ENCODE measurements at places on chromosomes 3 and 15. TPM values are rescaled to one million over a fixed set of nuclear protein-coding genes. Genes with fewer than 3 reads are reported as not detected.

ACVR2B gene
- 3.1 TPM for total RNA-seq

ATP13A5 gene
- not detected for total RNA-seq

ZNF660 gene
- total RNA-seq: 1.6 TPM

MYO1E gene
- total RNA-seq: 35.7 TPM

CYP1A2 gene
- not detected for total RNA-seq

HYAL2 gene
- 165 TPM for total RNA-seq

BCHE gene
- total RNA-seq: 36.3 TPM

SUCNR1 gene
- total RNA-seq: 2.8 TPM

UBAP1L gene
- 4.7 TPM for total RNA-seq

GRCh38 chr3:52379610-52380009 is 63.5 kb downstream of the DNAH1 start:
- DNase-seq: no peak

DNA sequence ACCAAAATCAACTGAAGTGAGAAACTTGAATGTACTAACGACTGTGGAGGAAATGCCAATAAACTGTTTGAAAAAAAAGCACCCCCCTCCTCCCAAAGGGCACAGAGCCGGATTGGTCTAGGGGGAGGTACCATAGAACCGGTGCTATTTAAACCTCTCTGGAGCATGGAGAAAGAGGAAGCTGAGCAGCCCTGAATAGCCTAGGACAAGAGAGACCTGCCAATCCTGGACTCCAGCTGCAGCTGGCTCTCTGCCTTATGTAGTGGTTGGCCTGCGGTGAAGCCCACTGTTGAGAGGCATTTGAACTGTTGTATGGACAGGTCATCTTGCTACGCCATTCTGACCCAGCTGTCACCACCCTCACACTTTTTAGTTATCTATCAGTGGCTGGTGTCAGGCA is 1.5 kb upstream of the SH3GL3 start:
- DNase-seq: no peak

DNA sequence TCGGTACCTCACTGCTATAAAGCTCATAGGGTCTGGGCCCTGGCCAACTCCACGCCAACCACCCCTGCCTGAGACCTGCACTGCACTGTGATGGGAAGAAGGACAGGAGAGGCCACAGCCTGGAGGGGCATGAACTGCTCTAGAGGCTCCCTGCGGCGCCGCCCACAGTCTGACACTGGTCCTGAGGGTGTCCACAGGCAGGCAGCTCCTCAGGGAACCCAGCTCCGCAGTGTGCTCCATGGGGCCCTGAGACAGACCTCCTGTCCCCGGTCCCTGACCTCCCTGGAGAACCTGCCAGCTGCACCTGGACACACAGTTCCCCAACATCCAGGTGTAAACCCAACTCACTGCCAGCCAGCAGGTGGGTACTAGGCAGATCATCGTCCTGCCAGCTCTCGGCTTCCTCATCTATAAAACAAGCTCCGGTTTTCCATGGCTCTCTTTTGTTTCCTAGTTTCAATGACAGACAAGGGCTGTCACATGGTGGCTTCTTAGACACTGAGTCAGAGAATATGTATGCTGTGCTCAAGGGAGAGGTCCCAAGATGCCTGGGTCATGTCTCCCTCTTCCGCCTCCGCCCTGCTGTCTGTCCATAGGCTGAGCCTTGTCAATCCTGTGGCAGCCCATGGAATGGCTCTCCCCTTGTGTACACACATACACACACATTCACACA is 5.1 kb upstream of the HAPLN3 start:
- DNase-seq: no peak

GRCh38 chr3:31161889-31162288 is 267.4 kb upstream of the GADL1 start:
- no peak for DNase-seq

- DNase-seq: no peak
Measured at GRCh38 chr3:149489060-149489690, 14.7 kb downstream of the TM4SF4 start.

DNA sequence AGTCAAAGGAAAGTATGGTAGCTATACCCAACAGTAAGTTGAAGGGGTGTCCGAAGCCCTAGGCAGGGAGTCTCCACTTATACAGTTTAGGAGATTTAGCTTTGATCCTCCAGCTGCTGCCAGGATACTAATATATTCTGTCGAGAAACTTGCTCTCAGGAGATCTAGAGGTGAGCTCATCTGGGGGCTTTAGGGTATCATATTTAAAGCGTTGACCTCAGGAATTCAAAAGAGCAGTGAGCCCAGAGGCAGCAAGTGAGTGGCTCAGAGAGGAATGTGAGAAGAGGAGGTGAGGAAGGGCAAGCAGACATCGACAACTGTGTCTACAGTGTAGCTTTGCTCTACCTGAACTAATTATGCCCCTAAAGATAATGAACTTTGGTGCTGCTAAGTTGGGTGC is 245.1 kb upstream of the LRTM1 start:
- no peak for DNase-seq

- DNase-seq: no peak
Measured at GRCh38 chr15:78654272-78654671, 13.3 kb upstream of the CHRNB4 start.

- no peak for DNase-seq
Measured at GRCh38 chr3:17025594-17026139, 140.9 kb downstream of the PLCL2 start.

GRCh38 chr15:71788646-71789579 is 21.4 kb upstream of the NR2E3 start:
- DNase-seq: no peak

GRCh38 chr3:13588993-13589392 is 40.1 kb downstream of the FBLN2 start:
- DNase-seq: no peak

DNA sequence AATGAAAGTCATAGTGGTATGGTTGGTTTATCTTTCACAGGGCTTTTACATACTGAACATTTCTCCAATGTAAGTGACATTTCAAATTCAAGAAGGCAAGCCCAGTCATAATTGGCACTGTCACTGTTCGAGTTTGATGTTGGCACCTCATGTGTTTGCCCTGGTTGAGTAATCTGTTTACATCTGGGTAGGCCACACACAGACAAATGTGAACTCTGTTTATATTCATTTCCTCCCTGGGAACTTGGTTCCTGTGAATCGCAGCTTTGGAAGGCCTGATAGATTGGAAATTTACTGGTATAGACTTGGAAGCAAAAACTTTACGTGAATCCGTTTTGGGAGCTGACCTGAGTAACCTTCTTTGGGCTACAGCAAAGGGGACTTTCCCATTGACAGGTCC is 395.2 kb upstream of the AZI2 start:
- no peak for DNase-seq

DNA sequence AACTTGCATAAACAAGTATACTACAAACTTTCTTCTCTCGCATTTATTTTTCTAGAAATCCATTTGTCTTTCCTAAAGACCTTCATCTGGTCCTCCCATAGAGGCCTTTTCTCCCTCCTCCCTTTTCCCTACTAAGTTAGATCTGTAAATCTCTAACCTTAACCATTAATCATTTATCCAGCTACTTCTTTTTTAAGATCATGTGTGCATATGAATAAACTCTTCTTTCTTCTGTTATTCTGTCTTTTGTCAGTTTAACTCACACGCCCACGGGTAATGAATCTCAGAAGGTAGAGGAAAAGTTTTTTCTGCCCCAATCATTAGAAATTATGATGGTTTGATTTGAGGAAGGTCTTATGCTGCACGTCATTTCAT is 48.7 kb upstream of the FHIT start:
- no peak for DNase-seq

- no peak for DNase-seq
Measured at GRCh38 chr3:139797724-139798343, 120.1 kb upstream of the NMNAT3 start.

DNA sequence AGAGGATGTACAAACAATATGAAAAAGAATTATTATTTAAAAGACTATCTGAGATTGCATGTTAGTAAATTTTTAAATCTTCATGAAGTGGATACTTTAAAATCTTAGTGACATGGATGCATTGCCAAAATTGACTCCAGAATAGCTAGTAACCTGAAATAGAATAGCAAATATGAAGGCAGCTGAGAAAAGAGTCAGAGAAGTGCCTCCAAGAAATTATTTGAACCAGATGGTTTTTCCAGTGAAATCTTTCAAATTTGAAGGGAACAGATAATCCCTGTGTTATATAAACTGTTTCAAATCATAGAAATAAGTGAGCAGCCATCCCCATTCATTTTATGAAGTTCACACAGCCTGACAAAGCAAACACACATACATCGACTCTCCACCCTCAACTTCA is 29.6 kb downstream of the FSIP1 start:
- DNase-seq: no peak

DNA sequence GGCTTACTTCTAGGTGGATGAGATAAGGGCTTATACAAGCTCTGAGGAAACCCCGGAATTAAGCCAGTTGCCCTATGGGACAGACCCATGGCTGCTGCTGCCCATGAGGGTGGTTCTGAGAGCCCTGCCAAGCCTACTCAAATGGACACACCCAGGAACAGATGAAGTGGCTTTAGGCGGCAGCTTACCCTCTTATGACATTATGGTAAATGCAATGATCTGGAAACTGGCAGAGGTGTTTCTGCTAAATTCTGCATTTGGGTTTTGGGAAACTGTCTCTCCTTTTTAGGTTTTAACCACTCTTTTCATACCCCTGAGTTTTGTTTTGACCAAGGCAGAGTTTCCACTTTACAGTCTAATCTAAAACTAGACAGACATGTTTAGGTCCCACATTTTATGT is 9.0 kb upstream of the ZBED2 start:
- DNase-seq: no peak

GRCh38 chr3:38454178-38454883 is 641 bp downstream of the ACVR2B start:
- DNase-seq: no peak

DNA sequence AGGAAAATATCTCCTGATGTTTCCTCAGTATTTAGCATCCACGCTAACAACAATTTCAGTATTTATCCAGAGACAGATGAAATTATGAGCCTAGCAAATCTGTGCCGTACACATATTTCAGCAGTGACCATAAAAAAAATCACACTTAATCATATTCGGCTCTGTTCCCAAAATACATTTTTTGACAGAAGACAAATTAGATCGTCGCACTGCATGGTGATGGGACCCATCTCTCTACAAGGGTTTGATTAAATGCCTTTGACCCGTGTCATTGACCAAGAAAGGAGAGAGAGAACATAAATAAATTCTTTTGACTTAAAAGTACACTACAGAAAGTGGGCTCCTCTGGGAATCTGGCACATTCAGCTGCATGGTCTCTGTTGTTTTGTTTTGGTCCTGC is 215.3 kb upstream of the SEMA6D start:
- no peak for DNase-seq

DNA sequence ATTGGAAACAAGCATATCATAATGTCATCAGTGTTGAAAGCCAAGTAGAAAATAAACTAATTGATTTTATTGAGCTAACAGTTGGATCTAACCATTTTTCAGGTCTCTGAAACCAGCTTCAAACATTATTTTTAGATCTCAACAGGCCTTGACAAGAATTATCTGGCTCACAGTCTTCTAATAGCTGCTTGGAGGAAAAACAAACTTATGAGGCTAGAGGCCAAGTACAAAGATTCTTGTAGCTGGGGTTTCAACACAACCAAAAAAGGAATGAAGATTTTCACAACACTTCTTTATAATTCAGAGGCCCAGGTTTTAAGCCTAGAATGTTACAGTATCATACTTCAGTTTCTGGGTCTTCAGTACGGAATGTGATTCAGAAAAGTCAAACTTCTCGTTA is 3.7 kb downstream of the SETMAR start:
- no peak for DNase-seq

DNA sequence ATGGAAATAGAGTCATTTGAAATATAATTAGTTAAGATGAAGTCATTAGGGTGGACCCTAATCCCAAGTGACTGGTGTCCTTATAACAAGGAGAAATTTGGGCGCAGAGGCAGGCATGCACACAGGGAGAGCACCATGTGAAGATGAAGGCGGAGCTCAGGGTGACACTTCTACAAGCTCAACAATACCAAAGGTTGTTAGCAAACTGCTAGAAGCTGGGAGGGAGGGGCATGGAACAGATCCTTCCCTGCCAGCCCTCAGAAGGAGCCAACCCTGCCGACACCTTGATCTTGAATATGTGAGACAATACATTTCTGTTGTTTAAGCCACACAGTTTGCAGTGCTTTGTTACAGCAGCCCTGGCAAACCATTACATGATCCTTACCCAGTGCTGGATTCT is 57.8 kb downstream of the CCNL1 start:
- no peak for DNase-seq

DNA sequence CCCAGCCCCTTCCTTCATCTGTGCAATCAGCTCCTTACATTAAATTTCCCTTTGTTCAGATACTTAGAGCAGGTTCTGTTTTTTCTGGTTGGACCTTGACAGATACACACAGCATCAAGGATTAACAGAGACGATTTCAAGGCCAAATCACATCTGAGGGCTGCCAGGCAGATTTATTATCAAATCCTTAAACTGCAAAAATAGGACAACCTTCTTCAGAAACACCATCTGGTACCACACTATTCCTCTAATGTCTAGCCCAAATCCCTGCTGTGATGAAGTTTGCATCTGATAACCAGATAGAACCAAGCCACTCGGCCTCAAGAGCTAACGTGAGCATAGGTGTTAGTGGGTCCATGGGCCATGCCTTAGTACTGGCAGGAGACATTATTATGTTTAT is 250.7 kb upstream of the PROK2 start:
- no peak for DNase-seq

DNA sequence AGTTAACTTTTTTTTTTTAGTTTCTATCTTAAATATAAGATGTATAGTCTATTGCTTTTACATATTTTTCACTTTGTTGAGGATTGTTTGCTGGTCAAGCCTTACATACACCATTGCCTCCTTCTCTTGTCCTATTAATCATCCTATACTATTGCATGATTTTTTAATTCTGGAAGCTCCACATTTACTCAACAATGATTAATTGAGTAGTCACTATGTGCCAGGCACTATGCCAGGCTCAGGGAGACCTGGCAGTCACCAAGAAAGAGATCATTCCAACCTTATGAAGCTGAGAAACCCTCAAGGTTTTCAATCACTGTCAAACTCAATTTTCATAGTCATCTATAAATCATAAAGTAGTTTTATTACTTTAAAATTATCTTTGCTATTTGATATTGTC is 626.2 kb downstream of the IGSF11 start:
- DNase-seq: no peak

DNA sequence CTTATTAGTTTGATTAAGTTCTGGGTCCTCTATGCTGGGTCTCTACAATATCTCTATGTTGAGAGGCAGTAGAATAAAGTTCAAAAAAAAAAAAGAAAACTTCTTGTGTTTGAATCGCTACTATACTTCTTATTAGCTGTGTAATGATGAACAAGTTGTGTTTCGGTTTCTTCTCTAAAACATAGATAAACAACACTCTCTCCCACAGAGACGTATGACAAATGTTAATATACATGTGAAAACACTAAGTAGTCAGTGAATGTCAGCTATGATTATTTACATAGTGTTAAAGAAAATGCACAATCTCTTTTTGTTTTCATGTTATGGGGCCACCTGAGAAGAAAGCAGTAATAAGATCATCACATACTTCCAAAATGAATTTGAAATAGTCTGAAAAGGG is 45.3 kb downstream of the ACAP2 start:
- no peak for DNase-seq

DNA sequence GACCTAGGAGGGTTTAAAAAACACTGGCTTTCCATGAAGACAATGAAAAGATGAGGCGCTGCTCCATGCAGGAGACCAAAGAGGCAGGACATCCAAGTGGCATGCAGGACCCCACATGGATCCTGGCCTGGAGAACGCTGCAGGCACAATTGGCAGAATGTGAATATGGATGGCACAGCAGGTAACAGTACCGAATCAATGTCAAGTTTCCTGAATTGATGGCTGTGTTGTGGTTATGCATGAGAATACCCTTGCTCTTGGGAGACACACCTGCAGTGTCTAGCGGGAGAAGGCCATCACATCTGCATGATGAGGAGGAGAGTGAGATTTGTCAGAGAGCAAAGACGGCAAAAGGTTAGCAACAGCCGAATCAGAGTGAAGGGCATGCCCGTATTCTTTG is 74.3 kb upstream of the SEC13 start:
- no peak for DNase-seq

Data from omental fat pad (tissue), 4 donors.